ENCODE measurements at places on chromosomes 13 and 19. TPM values are rescaled to one million over a fixed set of nuclear protein-coding genes. Genes with fewer than 3 reads are reported as not detected.

DNA sequence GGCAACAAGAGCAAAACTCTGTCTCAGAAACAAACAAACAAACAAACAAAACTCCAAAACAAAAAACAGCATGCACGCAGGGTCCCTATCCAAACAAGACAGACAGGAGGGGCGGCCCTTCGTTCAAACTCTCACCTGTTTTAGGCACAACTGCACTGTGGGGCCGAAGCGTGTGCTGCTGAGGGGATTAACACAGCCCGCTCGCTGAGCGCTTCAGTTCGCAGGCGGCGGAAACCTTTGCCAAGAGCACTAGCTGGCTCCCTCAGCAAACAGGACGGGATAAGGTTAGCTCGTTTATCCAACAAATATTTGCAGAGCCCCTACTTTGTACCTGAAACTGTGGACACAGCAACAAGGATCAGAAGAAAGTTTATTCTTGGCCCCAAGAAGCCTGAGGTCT, 1.6 kb upstream of the ADPRHL1 start:
- DNase-seq = no peak

GRCh38 chr13:73828811-73829210, 305.4 kb downstream of the KLF12 start:
- DNase-seq = no peak

DNA sequence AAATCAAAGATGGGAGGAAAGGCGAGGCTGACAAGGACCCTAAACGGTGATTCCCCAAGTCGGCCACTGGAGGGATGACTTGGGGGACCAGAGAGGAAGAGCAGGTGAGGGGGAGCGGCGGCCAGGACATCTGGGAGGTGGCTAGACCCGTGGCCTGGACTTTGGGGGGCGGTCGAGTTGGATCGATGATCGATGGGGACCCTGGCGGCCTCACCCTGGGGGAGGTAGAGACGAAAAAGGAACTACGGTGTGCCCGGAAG, 7.7 kb upstream of the CIRBP start:
- DNase-seq = no peak

DNA sequence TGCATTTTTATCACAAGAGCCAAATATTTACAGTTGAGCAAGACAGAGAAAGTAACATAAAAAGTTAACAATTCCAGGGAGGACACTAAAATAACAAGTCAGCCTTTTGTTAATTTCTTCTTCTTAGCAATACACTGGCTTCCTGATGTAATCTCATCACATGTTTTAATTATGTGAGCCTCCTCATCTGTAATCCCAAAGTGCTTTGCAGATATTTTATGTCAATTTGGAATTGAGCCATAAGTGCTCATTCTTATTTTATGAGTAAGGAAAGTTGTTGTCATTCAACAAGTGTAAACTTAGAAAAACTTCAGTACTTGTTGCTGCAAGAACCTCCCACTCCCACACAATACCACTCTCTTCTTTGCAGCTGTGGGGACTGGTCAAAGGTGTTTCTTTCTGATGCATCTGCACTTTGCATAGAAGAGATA, 223.6 kb downstream of the GPC6 start:
- DNase-seq = no peak

The MAMSTR gene
- 2.4 TPM for total RNA-seq

The ICAM5 gene
- 0.20 TPM for total RNA-seq
